ENCODE measurements at places on chromosomes 1 and 21. TPM values are rescaled to one million over a fixed set of nuclear protein-coding genes. Genes with fewer than 3 reads are reported as not detected.

GRCh38 chr1:150561254-150561973 lies 12.2 kb downstream of the ADAMTSL4 start:
- peak; percentile 99 for DNase-seq

GRCh38 chr1:10945991-10946509 lies 66.4 kb upstream of the TARDBP start:
- DNase-seq = no peak

- DNase-seq = no peak
Observed at GRCh38 chr1:157136133-157136532, 2.1 kb downstream of the ETV3 start.

GRCh38 chr1:147849098-147849895 lies 53.3 kb upstream of the GJA8 start:
- DNase-seq = no peak

GRCh38 chr1:204623894-204624361 lies 61.6 kb downstream of the LRRN2 start:
- no peak for DNase-seq

GRCh38 chr1:15757016-15757543 lies 1.5 kb upstream of the FBLIM1 start:
- no peak for DNase-seq

DNA sequence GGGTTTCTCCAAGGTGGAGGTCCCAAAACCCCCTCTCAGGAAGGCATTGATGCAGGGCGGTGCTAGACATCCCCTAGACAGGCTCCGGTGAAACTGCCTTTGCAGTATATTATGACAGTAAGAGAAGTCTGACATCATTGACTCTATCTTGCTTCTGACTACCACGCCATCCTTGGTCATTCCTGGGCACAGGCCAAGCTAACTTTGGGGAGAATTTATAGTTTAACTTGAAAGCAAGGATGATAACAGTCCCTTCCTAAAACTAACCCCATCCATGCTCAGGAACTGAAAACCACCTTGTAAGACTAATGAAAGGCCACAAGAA lies 30.3 kb downstream of the RSPH1 start:
- DNase-seq = no peak

DNA sequence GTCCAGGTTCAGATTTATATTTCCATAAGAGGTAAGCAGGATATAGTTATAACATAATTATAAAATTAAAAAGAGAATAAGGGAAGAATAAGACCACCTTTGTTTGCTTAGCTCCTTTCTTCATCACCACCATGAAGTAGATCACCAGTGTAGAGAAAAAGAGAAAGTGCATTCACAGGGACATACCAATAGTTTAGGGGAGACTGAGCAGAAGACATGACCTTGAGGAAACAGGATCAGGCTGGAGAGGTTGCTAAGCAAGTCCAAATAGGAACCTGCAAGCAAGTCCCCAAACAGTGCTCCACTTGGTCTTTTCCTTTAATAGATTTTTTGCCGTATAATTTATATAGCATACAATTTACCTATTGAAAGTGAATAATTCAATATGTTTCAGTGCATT lies 63.0 kb downstream of the KCNT2 start:
- DNase-seq = no peak

Gene HES3
- total RNA-seq = not detected

DNA sequence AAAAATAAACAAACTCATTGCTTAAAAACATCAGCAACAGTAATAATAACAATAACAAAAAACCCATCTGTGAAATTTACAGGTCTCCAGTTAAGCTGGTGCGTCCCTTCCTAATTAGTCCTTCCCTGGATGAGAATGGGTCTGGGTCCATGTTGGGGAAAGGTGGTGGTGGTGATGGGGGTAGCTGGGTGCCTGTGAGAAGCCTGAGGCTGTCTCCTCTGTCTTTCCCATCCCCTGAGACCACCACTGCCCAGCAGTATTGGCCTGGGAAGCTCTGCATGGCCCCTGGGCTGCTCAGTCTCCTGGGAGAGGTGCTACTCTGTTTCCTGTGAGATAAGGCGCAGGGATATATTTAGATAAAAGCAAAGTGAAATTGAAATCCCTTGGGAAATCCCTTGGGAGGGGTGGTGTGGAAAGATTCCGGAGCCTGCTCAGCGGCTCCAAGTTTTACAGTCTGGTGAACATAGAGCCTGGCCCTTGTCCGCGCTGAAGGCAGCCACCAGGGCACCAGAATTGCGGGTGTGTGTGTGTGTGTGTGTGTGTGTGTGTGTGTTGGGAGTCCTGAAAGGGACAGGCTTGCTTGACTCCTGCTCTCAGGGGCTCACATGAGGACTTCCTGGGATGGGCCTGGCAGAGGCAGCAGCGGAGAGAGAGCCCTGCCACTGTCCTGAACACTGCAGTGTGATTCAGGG lies 150.2 kb downstream of the FOXD2 start:
- DNase-seq = peak; percentile 64

GRCh38 chr1:25541425-25541824 lies 2.0 kb upstream of the LDLRAP1 start:
- DNase-seq = no peak

Data from A172 (cell line).